ENCODE measurements at places on chromosomes 5 and 9. TPM values are rescaled to one million over a fixed set of nuclear protein-coding genes. Genes with fewer than 3 reads are reported as not detected.

DNA sequence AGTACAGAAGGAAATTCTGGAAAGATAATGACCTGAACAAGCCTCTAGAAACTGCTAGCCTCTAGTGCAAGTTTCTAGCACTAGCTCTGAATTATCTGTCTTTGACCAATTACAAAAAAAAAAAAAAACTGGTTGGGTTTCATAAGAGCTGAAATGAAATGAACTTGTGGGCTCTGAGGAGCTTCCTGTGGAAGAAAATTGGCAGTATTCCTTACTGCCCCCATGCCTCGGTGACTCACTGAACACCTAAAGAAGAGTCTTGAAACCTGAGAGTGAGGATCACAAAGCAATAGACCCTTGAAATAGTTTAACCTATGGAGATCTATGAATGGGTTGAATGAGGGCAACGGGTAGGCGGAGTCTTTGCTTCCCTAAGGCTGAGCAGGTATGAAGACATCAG, 263.6 kb upstream of the RASA1 start:
- DNase-seq = no peak

DNA sequence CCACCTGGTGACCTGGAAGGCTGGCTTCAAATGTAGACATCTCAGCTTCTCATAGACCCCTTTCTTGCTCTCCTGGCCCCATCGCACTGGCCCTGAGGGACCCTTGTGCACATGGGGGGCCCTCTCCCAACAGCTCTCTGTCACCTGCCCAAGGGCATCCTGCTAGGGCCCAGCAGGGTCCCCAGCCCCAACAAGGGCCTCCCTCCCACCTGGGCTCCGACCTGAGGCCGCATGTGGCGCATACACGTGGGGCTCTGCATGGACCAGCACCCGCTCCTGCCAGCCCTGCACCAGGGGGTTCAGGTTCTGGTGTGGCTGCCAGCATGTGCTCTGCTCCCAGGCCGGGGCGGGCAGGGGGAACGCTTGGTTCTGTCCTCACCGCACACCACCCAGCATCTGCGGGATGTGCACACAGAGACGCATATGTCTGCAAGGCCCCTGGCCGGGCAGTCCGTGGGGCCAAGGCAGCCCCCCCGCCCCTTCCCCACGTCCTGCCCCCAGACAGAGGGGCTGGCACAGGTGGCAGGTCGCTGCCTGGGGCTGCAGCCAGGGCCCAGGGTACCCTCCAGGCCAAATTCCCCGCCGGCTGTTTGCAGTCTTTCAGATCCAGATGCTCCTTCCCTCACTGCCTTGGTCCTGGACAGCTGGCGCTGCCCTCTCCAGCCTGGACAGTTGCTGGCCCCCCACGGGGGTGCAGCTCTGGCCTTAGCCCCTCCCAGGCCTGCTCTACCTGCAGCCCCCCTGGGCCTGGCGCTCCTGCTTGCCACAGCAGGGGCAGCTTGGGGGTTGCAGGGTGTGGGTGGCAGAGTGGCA, 17.9 kb upstream of the NRARP start:
- no peak for DNase-seq

- no peak for DNase-seq
These were observed 136.1 kb upstream of the RAPGEF1 start for GRCh38 chr9:131875828-131876485.

GABRA6 gene
- not detected for total RNA-seq

SPINK6 gene
- total RNA-seq = not detected

GRCh38 chr9:131704141-131704983, 35.5 kb downstream of the RAPGEF1 start:
- DNase-seq = no peak

DNA sequence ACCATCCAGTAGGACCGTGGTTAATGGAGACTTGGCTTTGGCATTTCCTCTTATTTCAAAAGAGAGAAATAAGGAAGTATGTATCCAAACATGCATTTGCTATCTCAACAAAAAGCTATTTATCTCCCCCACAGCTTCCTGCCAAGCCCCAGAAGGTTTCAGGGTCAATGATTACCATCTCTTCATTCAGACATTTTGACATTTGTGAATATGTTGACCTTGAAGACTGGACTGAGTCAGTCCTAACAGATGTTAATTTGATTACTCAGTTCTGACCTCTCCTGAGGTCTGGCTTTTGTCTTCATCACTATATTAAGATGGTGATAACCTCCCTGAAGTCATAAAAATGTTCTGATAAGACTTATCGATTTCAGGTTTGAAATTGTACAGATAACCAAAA, 479.4 kb downstream of the AGTPBP1 start:
- no peak for DNase-seq

GRCh38 chr5:150132740-150133139, 22.9 kb downstream of the PDGFRB start:
- no peak for DNase-seq

DNA sequence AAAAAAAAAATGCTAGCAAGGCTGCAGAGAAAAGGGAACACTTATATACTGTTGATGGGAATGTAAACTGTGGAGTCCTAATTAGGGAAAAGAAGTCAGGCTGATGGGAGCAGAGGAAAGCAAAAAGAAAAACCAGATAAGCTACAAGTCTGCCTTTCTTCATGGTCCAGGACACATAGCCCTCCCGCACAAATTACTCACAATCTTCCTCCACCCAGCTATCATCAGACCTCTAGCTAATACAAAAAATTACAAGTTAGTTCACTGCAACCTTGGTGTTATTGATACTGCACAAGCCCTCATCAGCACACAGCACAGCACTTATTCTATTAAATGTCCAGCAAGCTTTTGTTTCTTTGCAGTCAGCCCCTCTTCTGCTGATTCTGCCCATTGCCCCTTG, 186.0 kb upstream of the ADRA1B start:
- DNase-seq = no peak

GRCh38 chr5:140321796-140322195, 18.9 kb upstream of the PFDN1 start:
- DNase-seq = peak; percentile 74

GZMA gene
- total RNA-seq = 0.23 TPM

- peak; percentile 43 for DNase-seq
These were observed 13.8 kb downstream of the NACC2 start for GRCh38 chr9:136081113-136081825.

RECK gene
- total RNA-seq = 6.8 TPM

GRCh38 chr5:95590880-95591279, 29.0 kb upstream of the GPR150 start:
- no peak for DNase-seq

DNA sequence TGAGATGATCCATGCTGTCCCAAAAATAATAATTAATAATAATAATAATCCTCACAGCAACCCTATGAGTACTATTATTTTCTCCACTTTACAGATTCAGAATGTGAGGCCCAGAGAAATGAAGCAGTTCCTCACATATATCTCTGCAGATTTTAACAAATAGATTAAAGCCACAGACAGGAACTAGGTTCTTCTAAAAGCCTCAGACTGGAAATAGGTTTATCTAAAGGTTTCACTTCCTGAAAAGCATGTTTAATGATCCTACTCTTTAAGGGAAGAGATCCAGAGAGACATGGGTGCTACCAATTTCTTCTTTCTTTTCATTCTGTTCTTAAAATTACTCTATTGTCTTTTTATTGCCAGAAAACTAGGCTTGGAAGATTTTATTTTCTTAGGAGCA, 1079.4 kb upstream of the COX7C start:
- DNase-seq = no peak
